Hematopoietic multipotent progenitor cell treated with erythropoietin and hydrocortisone succinate and interleukin-3 and kit ligand, for 6 days (in vitro differentiated cells): ENCODE measurements at places on chromosomes 16 and 17.

- DNase-seq: peak; percentile 22
These were observed 430.3 kb upstream of the GOT2 start for GRCh38 chr16:59164461-59164860.

DNA sequence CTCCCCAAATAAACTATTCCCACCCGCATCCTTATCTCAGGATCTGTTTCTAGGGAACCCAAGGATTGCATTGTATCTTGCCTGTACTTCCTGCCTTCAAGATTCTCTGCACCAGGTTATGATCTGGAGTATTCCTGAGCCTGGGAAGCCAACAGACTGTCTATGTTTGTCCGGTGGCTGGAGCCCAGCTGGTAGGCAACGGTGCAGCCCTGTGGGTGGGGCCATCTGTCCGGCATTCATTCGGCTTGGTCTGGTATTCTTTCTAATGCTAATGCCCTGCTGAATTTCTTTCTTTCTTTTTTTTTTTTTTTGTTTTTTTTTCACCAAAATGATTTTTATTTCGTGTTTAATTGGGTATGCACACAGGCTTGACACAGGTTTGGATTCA lies 20.7 kb upstream of the TVP23A start:
- DNase-seq: no peak

DNA sequence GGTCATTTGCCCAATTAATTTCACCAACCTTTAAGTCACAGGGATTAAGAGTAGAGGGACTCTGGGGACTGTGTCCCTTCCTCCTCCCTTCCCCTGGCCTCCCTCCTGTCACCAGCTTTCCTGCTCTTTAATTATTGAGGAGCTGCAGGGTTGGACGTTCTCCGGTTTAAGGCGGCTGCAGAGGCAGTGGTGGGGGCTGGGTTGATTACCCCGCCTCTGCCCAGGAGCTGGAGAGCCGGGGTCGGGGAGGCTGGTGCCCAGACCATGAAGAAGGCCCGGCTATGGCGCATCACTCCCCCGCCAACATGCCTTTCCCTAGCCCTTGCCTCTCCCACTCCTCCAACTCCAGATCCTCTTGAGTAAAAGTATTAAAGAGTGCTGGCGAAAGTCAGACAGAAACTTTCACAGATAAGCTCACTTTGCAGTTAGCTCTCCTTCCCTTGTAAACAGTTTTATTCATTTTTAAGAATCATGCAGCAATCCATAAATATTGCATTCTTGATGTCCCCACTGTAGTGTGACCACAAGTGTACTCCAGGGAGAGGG lies 1.1 kb upstream of the FOXJ1 start:
- DNase-seq: no peak

DNA sequence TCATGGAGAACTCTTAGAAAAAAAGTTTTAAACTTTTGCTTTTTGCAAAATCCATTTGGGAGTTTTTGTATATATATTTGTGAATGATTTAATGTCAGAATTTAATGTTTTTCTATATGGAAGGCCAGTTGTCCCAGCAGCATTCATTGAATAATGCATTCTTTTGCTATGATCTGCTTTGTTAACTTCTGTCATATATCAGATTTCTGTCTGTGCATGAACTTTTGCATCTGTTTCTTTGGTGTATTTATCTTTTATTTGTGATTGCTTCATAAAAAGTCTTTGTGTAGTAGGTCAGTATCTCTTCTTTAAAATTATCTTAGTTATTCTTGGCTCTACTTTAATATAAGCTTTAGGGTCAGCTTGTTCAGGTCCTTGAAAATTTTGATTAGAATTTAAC lies 84.2 kb downstream of the MAP2K4 start:
- DNase-seq: no peak

DNA sequence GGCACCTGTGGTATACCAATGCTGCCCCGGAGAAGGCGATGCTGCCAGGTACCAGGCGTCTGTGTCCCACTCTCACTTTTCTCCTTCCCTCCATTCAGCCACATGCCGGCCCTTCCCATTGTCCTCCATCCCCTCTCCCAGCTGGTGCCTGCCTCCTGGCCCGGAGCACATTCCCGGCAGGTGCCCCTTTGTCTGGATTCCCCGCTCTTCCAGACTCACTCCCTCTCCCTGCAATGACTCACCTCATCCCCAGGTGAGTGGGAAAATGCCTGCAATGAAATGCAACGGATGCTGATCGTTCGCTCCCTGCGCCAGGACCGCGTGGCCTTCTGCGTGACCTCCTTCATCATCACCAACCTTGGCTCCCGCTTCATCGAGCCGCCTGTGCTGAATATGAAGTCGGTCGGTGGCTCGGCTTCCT lies 10.4 kb upstream of the KDM6B start:
- no peak for DNase-seq

- DNase-seq: no peak
These were observed 95.4 kb upstream of the TOB1 start for GRCh38 chr17:50961282-50962220.

DNA sequence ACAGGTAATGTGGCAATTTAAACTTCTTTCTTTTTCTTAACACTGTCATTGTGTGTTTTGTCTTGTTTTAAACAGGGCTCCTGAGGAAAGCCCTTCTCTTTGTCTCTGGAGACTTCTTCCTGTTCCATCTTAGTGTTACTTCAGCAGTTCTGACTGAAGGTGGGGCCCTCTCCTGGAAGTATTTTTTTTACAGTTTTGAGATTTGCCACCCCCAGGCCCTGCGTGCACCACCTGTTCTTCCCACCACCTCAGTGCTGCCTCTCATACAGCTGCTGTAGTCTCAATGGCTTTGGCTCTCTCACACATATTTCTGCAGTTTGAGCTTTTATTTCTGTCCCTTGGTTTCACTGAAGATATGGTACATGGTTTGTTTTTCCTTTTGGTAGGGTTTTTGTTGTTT lies 52.5 kb upstream of the ALDH3A1 start:
- DNase-seq: peak; percentile 6

DNA sequence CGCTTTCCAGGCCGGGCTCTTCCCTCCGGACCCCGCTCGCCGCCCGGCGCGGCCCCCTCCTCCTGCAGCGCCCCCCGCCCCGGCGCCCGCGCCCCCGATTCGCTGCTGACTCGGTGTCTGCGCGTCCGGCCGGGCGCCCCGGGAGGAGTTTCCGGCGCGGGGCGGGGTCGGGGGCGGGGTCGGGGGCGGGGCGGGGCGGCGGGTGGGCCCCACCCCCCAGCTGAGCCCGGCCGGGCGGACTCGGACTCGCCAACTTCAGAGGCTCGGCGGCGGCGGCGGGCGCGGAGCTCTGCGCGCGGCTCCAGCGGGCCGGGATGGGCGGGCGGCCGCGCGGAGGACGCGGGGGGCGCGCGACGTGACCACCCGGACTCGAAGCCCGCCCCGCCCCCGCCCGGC lies at the start of gene METRNL:
TSS of gene METRNL (plus strand) at position 258 of the 396 bp plus-strand sequence. CDS start 207 bp downstream, outside the sequence.
- DNase-seq: peak; percentile 76

- no peak for DNase-seq
These were observed 97.1 kb downstream of the PITPNC1 start for GRCh38 chr17:67474081-67474661.

DNA sequence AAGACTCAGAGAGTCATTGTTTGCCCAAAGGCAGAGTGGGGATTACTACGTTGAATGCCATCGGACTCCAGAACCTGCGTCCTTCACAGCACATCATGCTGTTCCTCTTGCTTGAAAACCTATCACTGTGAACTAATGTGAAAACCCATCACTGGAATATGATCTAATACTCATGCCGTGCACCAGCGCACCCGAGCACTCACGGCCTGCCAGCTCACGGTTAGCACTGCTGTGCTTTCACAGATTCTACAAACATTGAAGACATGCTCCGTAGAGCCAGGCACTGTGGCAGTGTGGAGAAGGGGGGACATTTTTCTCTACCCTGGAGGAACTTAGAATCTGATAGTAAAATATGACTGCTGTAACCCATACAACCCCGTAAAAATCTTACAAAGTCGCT lies 350.4 kb downstream of the C16orf95 start:
- no peak for DNase-seq

- no peak for DNase-seq
These were observed 2180.1 kb downstream of the TP53TG3F start for GRCh38 chr16:35639233-35640205.

DNA sequence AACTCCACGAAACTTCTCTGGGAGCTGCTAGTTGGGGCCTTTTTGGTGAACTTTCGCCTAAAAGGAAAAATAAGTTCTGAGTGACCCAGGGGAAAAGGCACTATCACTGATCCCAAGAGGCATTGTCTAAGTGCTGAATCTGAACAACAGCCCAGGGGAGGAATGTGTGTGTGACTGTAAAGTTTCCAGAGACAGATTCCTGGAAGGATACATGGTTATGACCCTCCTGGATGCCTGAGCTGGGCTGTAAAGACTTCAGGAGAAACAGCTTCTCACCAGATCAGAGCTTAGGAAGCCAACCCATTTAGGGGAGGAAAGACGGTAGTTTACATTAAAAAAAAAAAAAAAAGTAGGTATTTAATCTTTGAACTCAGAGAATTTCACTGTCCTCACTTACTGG lies 20.2 kb downstream of the HIGD1B start:
- DNase-seq: no peak

- DNase-seq: peak; percentile 64
These were observed 33.5 kb upstream of the BCO1 start for GRCh38 chr16:81204798-81205680.

GRCh38 chr16:35391328-35391727 lies 1931.9 kb downstream of the TP53TG3F start:
- peak; percentile 64 for DNase-seq

DNA sequence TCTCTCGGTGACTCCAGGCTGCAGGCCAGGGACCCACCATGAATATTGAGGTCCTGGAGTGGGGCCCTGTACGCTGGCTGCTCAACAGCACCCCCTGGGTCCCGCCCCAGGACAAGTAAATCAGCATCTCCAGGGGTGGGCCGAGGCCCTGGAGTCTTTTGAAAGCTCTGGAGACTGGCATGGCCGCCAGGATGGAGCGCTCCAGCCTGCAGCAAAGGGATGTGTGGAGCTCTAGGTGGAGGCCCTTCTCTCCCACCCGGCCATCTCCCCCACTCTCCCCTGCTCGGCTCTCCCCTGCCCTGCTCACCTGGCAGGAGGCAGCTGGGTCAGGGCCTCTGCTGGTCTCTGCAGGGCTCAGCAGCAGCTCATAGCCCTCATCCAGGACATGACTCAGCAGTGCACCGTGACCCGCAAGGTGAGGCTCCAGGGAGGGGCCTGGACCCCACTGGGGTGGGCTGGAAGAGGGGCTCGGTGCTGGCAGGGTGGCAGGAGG lies 16.6 kb downstream of the SGSH start:
- DNase-seq: no peak

GRCh38 chr17:46763416-46763815 lies 55.1 kb downstream of the WNT3 start:
- no peak for DNase-seq

DNA sequence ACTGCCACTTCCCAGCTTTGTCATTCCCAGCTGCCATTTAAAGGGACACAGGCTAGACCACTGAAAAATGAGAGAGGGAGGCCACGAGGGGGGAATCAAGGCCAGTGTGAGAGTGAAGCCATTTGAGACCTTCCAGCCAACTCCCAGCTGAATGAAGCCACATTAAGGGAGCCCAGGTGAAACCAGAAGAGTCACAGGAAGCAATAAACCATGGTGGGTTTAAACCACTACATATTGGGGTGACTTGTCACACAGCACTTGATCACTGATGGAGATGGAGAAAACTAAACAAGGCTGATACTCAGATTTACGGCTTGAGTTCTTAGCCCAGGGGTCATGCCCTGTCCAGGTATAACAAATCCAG lies 2.8 kb upstream of the NUBP1 start:
- DNase-seq: no peak

GRCh38 chr17:5200360-5200759 lies 8.7 kb upstream of the ZNF594 start:
- DNase-seq: no peak

DNA sequence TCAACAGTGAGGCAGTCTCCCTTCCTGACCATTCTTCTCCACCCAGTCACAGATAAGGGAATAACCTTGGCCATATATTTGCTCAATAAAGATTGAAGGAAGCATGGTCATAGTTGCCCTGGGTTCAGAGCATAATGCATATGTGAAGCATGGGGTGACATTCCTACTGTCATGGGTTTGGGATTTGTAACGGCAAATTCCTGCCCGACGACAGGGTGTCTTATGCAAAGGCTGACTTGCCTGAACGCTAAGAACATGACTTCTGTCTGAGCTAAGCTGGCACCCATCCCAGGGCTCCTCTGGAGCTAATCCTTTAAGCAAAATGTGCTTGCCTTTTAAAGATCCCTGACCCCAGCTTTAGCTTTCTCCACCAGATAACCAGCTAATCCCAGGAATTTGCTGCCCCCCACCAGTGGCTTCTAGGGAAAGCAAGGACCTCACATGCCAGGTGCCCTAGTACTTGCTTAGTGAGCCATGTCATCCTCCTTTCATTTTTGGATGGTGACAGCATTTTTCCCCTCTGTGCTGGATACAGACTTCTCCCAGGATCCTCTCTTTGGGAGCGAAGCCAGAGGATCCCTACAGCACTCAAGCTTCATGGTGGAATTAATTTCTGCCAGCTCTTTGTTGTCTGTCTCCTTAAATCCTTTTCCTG lies 11.7 kb downstream of the SLC7A6OS start:
- DNase-seq: no peak

DNA sequence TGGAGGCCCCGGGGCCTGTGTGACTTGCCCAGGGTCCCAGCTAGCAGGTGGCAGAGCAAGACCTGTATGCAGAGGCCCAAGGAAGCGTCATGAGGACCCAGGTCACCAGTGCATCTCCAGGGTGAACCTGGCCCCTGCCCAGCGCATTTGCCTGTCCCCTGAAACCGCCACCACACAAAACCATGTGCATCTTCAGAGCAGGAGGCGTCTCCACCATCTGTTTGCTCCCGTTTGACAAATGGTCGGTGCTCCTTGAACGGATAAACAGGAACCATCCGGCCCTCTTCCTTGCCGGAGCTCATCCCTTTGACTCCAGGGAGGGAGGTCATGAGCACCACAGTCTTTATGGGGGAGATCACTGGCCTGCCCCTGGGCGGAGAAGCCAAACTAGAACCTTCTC lies 62.5 kb downstream of the JPH3 start:
- DNase-seq: no peak
